ENCODE measurements at places on chromosomes 5 and 9.

DNA sequence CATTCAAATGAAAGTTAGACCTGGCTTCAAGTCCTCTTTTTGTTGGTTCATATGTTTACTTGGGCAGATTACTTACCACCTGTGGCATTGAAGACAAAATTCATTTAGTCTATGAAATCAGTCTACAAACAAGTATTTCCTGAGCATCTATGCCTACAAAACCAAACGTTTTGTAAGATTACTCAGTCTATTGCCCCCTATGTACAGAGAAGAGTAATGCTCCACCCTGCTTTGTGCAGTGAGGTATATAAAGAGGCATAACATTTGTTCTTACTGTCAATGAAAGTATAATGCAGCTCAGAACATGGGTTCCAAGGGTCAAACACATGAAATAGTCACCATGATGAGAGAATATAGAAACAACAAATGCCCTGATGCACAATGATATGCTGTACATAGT, 580.7 kb downstream of the KIF4B start:
- no peak for DNase-seq

DNA sequence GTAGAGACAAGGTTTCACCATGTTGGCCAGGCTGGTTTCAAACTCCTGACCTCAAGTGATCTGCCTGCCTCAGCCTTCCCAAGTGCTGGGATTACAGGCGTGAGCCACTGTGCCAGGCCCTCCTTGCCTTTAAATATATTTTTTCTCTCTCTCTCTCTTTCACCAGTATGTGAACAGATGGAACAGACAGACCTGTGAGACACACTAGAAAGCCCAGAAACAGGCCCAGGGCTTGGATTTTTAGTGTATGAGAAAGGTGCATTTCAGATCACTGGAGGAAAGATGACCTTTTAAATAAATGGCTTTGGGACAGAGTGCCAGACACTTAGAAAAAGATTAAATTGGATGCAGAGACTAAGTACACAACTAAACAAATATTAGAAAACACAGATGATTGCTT, 3.1 kb downstream of the RASGEF1C start:
- DNase-seq: no peak

DNA sequence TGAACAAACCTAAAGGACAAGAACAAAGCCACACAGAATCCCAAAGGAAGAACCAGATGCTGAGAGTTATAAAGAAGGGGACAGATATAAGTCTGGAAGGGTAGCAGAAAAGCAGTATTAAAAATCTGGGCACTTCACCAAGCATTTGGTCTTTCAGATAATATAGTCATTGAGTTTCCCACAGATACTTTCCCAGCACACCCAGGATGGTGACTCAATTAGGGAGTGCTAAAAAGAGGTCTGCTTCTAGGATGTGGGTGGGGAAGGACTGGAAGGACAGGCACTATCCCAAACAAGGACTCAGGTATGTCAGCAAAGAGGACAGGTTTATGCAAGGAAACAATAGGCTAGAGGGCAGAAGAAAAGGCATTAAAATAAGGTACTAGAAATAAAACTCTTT, 59.3 kb downstream of the DIAPH1 start:
- no peak for DNase-seq

GRCh38 chr5:2489306-2489705, 262.2 kb downstream of the IRX2 start:
- DNase-seq: no peak

DNA sequence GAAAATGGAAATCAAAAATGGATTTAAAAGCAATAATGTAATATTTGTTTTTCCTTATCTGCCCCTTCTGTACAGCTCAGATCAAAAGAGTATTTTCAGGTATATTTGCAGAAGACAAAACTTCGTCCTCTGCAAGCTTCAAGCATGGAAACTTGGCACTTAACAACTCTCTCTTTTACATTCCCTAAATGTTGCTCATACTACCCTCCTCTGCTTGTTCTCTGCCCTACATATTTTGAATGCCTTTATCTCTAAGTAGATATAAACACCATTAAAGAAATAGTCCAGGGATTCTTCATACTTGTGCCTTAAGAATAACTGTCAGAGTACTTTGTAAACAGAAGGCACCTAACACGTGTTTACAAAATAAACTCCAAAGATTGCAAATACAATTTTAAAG, 19.2 kb upstream of the SMC2 start:
- DNase-seq: no peak

DNA sequence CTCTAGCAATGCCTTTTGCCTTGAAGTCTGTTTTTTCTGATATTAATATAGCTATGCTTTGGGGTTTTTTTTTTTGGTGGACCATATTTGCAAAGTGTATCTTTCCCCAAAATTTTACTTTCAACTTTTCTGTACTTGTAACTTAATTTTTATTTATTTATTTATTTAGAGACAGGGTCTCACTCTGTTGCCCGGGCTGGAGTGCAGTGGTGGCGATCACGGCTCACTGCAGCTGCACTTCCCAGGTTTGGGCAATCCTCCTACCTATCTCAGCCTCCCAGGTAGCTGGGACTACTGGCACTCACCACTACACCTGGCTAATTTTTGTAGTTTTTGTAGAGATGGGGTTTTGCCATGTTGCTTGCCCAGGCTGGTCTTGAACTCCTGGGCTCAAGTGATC, 20.8 kb downstream of the PRRT1B start:
- DNase-seq: no peak
